ENCODE measurements at places on chromosomes 7 and 10. TPM values are rescaled to one million over a fixed set of nuclear protein-coding genes. Genes with fewer than 3 reads are reported as not detected.

The CALHM2 gene
- 1.3 TPM for total RNA-seq

DNA sequence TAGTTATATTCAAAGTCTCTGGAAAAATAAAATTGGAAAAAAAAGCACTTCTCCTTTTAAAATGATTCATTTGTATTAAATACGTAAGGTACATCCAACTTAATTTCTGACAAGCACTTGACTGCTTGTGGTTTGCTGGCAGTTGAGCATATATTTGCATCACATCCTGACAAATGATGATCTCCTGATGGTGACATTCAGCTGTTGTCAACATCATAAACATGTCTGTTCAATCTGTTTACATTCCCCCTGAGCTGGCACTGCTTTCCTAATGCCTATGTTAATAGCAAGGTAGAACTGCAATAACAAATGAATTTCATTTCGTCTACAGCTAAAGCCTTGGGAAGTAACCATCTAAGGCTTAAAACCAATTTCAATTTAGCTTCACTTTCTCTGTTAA lies 24.4 kb downstream of the TSPAN12 start:
- H3K27me3 ChIP-seq: no peaks in the 10 kb centered on the region
- DNase-seq: peak; percentile 62
- no peaks in the 10 kb centered on the region for H3K36me3 ChIP-seq
- no peak overlapping the region for H3K27ac ChIP-seq
- no peak overlapping the region for H3K4me3 ChIP-seq
- peaks cover 3% of the 10 kb centered on the region for H3K4me1 ChIP-seq

DNA sequence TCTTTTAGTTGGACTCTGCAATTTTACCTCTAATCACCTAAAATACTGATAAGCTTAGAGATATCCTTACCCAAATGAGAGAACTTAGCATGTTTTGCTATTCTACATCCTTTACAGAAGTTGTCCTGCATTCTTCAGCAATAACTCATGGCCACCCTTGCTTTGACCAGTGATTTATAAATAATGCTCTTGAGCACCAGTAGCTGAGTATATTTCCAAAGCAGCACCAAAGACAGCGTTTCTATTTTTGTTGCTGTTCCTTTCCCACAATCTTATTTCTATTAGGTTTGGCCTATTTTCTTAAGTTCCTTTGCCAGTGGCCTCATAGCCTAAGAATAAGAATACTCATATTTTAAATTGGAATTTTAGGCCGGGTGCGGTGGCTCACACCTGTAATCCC lies 15.0 kb downstream of the ARPC1A start:
- H3K27me3 ChIP-seq: no peaks in the 10 kb centered on the region
- H3K4me3 ChIP-seq: no peak overlapping the region
- H3K27ac ChIP-seq: no peak overlapping the region
- H3K4me1 ChIP-seq: no peaks in the 10 kb centered on the region

DNA sequence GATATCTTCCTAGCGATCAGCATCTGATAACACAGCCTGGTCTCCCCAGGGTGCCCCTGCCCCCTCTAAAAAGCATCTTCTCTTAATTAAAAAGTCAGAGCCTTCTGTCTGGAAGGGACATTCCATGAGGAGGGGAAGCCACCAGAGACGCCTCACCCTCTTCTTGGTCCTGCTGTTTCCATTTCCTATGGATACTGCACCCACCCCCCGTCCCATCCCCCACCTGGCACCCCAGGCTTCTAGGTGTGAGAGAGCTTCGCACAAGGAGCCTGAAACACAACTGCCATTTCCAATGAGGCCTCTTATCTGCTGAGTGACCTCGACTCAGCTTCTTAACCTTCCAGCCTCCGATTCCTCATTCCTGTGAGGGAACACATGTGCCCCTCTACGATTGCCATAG lies 51.4 kb downstream of the COL13A1 start:
- no peaks in the 10 kb centered on the region for H3K27me3 ChIP-seq
- H3K4me1 ChIP-seq: no peaks in the 10 kb centered on the region
- no peak overlapping the region for H3K27ac ChIP-seq
- DNase-seq: no peak
- H3K4me3 ChIP-seq: no peak overlapping the region
- peaks cover 35% of the 10 kb centered on the region for H3K36me3 ChIP-seq

GRCh38 chr7:147182874-147183273 lies 1066.3 kb downstream of the CNTNAP2 start:
- H3K4me3 ChIP-seq: no peak overlapping the region
- no peak overlapping the region for H3K27ac ChIP-seq
- H3K36me3 ChIP-seq: no peaks in the 10 kb centered on the region
- no peaks in the 10 kb centered on the region for H3K27me3 ChIP-seq
- no peak for DNase-seq

- H3K4me3 ChIP-seq: no peak overlapping the region
- H3K4me1 ChIP-seq: peaks cover 30% of the 10 kb centered on the region
- no peaks in the 10 kb centered on the region for H3K27me3 ChIP-seq
- peak overlapping the region; percentile 71 for H3K27ac ChIP-seq
- H3K36me3 ChIP-seq: no peaks in the 10 kb centered on the region
Measured at GRCh38 chr10:77890097-77890496, 36.5 kb downstream of the DLG5 start.

DNA sequence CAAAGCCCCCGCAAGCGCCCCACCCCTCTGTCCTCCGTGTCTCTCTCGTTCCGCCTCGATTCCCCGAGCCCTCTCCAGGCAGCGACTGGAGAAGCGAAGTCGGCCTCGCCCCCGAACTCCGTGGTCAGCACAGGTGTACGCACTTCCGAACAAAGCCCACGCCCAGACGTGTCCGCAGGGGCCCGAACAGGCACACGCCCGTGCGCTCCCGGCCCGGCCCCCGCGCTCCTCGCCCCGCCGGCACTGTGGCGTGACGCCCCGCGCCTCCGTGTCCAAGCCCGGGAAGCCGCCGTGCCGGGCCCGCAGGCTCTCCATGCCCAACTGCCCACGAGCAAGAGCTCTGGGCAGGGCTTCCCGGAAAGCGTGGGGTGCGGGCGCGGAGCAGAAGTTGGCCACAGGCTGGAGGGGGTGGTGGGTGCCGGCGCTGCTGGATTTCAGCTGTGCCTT lies 662 bp downstream of the NRCAM start:
- H3K27me3 ChIP-seq: peaks cover 49% of the 10 kb centered on the region
- H3K4me1 ChIP-seq: no peaks in the 10 kb centered on the region
- H3K36me3 ChIP-seq: no peaks in the 10 kb centered on the region
- no peak overlapping the region for H3K27ac ChIP-seq

The HOXA9 gene
- total RNA-seq: 69.0 TPM

The TEX36 gene
- not detected for total RNA-seq

GRCh38 chr7:131038153-131038552 lies 289.5 kb upstream of the MKLN1 start:
- no peaks in the 10 kb centered on the region for H3K36me3 ChIP-seq
- H3K4me1 ChIP-seq: peaks cover 15% of the 10 kb centered on the region
- H3K27ac ChIP-seq: no peak overlapping the region

GRCh38 chr7:114627231-114627630 lies 212.6 kb downstream of the FOXP2 start:
- H3K4me1 ChIP-seq: no peaks in the 10 kb centered on the region
- H3K27me3 ChIP-seq: peaks cover 82% of the 10 kb centered on the region
- DNase-seq: no peak
- no peaks in the 10 kb centered on the region for H3K36me3 ChIP-seq
- no peak overlapping the region for H3K27ac ChIP-seq

- no peak overlapping the region for H3K27ac ChIP-seq
- H3K4me3 ChIP-seq: peak overlapping the region; percentile 12
- H3K4me1 ChIP-seq: peaks cover 5% of the 10 kb centered on the region
- peak; percentile 52 for DNase-seq
Measured at GRCh38 chr7:25894902-25895791, 256.9 kb upstream of the NFE2L3 start.

DNA sequence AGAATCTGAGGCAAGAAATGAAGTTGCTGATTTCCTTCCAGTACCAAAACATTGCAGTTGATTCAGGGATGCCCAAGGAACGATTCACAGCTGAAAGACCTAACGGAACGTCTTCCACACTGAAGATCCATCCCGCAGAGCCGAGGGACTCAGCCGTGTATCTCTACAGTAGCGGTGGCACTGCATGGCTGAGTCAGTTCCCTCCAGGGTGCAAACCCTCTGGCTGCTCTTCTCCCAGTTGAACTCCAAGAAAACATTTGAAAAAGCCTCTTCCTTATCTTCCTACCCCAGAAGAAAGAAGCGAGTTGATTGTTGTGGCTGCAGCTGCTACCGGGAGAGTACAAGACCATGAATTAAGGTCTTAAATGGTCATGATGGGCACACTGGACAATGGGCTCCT lies 147.1 kb upstream of the PRSS1 start:
- H3K27ac ChIP-seq: no peak overlapping the region
- H3K36me3 ChIP-seq: no peaks in the 10 kb centered on the region
- peaks cover 8% of the 10 kb centered on the region for H3K4me1 ChIP-seq
- H3K27me3 ChIP-seq: no peaks in the 10 kb centered on the region
- no peak for DNase-seq

Data from PC-3 (cell line).